Renal cortical epithelial cell (primary cell): ENCODE measurements at places on chromosomes 2 and 18.

DNA sequence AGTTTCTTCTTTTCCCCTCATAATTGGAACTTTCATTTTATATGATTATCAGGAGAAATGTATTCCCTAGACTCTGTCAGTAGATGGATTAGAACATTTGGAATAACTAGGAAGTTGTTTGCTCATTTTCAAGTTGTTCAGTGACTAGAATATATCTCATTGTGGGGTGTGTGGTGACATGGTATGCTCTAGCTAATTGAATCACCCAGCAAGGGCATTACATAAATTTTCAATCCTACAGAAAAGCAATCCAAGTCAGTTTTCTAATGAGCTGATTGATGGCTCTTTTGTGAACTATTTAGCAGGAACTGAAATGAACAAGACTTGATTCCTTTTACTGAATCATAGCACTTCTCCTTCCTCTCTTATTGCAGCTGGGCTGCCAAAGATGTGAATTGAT, 461.4 kb downstream of the TGIF1 start:
- no peak for DNase-seq

DNA sequence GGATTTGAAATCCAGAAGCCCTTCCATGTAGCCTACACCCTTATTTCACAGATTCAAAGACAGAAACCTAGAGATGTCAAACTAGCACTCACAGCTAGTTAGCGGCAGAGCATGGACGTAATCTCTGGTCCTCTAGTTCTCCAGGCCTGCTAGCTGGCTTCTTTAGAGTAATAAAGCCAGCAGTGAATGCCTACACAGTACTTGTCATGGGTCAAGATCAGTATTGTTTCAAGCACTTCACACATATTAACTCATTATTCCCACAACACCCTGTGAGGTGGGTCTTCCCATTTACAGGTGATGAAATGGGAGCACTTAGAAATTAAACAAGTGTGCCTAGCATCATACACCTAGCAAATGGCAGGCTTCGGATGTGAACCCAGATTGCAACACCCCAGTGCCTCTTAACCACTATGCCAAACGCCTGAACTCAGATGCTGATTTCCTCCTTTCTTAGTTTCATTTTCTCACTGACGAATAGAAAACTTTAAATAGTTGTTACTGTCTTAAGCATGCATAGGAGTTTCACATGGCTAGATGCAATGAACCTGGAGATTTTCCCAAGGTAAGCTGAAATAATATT, 14.5 kb upstream of the ZBTB14 start:
- DNase-seq = no peak

DNA sequence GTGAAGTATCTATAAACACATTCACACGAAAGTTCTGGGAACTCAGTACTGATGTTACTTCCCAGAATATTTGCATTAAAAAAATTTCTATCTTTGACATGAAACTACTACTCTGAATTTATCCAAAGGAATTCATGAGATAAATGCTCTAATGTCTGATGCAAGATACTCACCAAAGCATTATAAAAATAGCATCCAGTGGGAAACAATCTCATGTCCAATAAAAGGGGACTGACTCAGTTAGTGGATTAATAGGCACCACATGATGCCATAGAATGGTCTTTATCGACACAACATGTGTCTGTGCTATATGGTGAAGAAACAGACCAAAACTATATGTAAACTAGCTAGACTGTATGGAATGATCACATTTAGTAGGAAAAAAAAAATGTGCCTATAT, 33.9 kb downstream of the LAMA3 start:
- no peak for DNase-seq

DNA sequence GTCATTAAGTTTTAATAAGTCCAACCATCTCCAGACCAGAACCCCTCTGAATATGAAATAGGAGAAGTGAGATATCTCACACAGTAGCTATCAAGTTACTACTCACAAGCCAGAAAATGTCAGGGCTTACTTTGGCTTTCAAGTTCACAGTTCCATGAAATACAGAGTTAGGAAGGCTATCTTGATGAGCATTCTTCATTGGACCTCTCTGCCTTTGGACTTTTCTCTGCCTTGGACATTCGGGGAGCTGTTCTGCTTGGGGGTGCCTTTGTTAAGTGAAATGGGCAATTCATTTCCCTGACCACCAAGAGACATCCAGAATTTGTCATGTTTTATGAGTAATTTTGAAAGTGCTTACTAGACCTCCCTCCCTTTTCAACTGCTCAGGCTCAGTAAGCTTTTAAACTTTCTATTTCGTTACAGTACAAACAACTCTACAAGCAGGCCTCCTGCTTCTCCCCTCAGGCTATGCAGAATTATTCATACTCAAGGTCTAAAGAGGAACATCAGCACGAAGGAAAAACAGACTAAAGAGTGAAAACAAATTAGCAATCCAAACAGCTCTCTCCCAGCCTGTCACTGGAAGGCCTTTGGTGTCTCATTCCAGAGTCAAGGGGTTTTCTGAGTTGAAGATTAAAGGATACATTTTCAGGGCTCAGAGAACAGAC, 95.3 kb downstream of the MREG start:
- DNase-seq = peak; percentile 95

- no peak for DNase-seq
These were observed 144.9 kb downstream of the LTBP1 start for GRCh38 chr2:33091541-33092123.

DNA sequence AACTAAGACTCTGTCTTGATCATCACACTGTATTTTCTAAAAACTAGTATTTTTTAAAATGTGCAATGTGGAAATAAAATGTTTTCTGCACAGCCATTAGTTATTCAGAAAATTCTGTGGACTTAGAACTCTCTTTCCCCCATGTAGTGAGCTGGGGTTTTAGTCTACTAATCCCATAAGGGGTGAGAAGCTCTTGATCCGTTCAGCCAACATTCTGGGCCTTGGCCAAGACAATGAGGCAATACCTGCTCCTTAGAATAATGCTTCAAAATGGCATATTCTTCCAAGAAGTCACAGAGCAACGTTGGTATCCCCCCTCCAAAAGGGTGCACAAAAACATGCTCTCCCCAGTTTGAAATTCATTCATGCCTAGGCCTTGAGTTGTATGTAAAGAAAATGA, 4.0 kb downstream of the REEP1 start:
- DNase-seq = peak; percentile 61

DNA sequence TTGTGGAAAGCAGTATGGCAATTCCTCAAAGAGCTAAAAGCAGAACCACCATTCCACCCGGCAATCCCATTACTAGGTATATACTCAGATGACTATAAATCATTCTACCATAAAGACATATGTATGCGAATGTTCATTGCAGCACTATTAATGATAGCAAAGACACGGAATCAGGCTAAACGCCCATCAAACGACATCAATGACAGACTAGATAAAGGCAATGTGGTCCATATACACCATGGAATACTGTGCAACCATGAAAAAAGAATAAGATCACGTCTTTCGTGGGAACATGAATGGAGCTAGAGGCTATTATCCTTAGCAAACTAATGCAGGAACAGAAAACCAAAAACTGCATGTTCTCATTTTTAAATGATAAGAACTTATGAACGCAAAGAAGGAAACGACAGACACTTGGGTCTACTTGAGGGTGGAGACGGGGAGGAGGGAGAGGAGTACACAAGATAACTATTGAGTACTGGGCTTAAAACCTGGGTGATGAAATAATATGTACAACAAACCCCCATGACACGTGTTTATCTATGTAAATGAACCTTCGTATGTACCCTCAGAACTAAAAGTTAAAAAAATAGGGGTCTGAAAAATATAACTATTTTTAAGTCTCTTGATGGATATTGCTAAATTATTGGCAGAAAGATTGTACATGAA, 32.0 kb upstream of the CYTIP start:
- no peak for DNase-seq

- DNase-seq = no peak
These were observed 12.5 kb upstream of the TUBB6 start for GRCh38 chr18:12295389-12296086.

- no peak for DNase-seq
These were observed 27.9 kb upstream of the PTMA start for GRCh38 chr2:231680285-231680991.

DNA sequence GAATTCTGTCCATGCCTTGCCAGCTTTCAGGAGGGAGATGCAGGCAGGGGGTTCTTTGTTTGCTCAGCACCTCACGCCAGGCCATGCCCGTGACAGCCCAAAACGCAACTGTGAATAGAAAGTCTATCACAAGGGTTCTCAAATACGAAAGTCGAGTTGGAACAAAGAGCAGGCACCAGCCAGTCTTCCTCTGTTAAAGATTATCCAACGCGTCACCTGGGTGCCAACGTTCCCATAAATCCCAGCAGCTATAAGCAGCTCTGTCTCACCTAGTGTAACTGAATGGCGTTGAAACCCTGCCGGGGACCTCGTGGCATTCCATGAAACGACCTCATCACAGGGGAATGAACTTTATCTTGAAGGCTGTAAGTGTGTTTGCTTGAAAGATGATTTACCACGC, 84.8 kb upstream of the GATA6 start:
- peak; percentile 44 for DNase-seq

DNA sequence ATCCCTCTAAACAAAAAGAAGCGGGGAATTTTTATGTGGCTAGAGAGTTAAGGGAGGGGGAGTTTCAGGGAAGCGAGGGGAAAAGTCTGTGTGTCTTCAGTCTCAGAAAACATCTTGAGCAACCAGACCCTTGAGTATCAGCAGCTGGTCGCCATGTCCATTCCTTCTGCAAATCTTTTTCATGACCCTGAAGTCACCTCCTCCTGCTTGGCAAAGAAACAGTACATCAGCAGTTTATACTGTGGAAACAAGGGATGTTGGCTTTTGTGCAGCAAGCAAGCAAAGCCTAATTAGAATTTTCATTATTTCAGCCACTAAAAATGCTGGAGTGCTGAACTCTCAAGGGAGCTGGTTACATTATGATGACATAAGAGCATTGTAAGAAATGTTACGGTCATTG, 187.4 kb upstream of the SLC8A1 start:
- DNase-seq = no peak

DNA sequence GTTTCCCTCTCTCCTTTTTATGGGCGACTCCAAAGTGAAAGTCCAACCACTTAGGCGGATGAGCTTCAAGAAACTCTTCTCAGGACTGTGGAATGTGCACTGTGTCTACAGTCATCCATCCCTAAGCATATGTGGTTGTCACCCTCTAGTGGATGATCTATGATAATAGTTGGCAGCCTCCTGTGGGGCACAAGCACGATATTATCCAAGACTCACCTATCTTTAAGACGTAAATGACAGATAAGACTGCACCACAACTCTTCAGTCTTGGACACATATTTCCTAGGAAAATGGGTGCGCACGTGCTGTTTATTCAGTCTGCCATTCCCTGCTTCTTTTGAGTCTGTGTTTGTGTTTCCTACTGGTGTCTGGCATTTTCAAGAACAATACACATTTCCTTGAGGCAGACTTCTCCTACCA, 145.5 kb upstream of the CTAGE1 start:
- peak; percentile 88 for DNase-seq

DNA sequence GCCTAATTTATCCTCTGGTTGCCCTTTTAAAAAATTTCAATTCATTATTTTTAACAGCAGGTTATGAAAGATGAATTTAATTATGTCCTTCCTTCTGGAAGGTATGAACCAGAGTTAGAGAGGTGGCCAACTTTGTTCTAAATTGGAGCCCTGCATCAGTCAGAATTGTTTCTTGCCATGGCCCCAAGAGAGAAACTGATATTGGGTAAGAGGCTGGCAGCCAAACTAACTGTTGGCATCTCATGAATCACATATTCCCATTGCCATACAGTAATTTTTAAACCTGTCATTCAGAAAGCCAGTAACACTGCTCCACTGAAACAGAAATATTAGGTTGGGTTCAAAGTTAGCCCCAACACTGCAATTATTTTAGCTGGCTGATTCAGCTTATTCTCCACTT, 67.4 kb downstream of the SMAD2 start:
- no peak for DNase-seq

GRCh38 chr2:231470246-231470900, 6.1 kb upstream of the NCL start:
- no peak for DNase-seq

DNA sequence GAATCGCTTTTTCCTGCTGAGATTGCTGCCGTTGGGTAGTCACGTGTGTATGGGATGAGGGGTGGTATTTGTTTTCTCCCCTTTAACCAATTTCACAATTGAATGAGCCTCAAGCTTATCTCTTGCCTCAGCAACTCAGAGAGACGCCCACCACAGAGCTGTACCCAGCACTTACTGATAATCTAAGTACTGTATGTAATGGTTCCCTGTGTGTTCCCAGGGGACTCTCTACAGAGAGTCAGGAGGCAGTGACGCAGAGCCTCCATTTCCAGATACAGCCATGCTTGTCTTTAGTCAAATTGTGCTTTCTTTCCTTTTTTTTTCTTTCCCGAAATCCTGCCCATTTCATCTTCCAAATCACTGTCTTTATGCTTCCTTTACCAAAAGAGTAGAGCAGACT, 1102.1 kb upstream of the KLHL29 start:
- DNase-seq = no peak

DNA sequence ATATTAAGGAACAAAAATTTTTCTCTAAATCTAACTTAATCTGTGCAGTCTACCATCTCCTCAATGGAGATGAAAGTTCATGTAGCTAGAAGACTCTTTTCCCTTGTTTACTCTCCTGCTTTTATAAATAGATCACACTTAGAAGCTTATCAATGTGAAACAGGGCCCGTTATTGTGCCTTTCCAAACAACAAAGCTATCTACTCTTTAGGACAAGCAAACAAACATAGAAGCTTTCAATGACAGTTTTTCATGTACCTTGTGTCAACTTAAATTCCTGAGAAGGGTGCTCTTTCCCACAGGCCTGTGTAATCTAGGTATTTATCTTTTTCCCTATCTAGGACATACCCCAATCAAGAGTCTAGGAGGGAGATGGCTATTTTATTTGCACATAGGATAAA, 247.8 kb upstream of the CWC22 start:
- no peak for DNase-seq

DNA sequence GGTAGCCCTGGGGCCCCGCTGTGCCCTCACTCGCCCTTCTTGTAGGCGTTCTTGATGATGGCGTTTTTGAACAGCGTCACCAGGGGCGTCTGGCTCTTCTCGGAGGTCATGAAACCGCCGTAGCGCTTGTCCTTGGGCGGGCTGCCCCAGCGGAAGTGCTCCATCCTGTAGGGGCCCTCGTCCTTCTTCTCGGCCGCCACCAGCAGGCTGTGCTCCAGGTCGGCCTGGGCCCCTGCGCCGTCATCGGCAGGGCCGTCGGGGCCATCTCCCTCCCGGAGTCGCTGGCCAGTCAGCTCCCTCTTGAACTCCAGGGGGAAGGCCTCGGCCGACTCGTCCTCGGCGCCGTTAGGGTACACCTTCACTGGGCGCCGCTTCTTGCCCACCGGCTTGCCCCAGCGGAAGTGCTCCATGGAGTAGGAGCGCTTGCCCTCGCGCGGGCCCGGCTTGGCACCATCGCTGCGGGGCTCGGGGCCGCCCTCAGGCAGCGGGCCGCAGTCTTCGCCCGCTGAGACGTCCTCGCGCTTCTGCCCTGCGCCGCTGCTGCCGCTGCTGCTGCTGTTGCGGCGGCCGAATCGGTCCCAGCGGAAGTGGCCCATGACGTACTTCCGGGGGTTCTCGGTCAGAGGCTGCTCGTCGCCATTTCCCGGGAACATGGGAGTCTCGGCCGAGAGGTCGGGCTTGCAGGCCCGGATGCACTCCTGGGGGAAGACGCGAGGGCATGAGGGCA, 7.2 kb downstream of the POMC start:
- no peak for DNase-seq
